Bone marrow (tissue), 2 donors: ENCODE measurements at places on chromosomes 2 and 18.

- no peak for DNase-seq
Measured at GRCh38 chr2:12533337-12534005, 183.3 kb upstream of the TRIB2 start.

- DNase-seq, result no peak
Measured at GRCh38 chr2:179550214-179550613, 285.6 kb upstream of the SESTD1 start.

GRCh38 chr2:49687918-49688317, 533.6 kb upstream of the FSHR start:
- no peak for DNase-seq

DNA sequence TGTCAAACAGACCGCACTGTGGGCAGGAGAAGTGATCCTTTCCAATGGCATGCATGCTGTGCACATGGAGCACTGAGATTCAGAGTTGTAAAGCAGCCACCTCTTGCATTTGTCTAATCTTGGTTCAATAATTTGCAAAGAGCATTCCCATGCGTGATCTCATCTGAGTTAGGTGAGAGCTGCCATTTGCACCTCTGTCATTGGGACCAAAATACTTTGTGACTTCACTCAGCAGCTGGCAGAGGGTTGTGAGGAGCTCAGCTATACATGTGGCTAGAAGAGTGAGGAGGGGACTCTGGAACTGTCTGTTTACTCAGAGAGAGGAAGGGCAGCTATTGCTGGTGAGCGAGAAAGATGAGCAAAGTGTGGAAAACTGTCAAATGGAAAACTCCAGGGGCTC, 265.1 kb upstream of the TNP1 start:
- no peak for DNase-seq

DNA sequence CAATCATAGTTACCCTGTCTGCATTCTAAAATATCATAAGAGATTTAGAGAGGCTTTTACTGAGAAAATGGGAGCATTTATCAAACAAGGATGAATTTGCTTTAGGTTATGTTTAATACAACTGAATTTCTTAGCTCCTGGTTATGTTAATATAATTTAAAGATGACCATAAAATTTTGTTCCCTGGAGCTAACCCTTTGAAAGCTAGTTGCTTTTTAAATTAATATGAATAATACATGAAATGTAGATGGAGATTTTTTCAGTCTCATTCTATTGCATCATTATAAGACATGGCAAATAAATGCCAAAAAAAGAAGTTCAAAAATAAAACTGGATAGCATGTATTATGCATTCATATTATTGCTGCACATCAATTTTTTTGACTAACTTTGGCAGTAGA, 344.1 kb upstream of the NXPH2 start:
- DNase-seq, result no peak

DNA sequence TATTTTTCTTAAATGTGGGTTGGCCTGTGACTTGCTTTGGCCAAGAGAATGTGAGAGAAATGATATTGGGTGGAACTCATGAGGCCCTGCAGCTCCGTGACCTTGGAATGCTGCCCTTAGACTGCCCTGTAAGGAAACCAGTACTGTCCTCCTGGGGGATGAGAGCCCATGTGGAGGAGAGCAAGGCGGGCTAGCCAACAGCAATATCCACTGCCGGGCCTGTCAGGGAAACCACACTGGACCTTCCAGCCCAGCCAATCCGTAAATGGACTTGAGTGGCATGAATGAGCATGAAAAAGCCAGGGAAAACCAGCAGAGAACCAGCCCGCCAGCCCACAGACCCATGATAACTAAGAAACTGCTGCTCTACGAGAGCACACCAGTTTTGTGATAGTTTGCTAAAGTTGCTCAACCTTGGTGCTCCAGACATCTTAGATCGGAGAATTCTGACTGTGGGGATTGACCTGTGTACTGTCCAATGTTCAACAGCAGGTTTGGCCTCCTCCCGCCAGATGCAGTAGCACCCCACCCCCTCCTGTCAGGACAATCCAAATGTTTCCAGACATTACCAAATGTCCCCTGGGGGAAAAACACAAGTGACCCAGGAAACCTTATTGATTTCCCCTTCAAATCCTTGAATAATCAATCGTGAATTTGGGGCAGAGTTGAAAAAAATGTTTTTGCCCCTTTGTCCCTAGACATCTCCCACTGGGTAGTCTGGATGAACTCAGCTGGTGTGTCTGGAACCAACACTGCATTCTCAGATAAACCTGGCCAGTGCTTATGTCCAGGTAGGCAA, 27.2 kb downstream of the ALPK2 start:
- DNase-seq, result no peak

- no peak for DNase-seq
Measured at GRCh38 chr2:216745453-216745852, 50.1 kb upstream of the IGFBP5 start.

DNA sequence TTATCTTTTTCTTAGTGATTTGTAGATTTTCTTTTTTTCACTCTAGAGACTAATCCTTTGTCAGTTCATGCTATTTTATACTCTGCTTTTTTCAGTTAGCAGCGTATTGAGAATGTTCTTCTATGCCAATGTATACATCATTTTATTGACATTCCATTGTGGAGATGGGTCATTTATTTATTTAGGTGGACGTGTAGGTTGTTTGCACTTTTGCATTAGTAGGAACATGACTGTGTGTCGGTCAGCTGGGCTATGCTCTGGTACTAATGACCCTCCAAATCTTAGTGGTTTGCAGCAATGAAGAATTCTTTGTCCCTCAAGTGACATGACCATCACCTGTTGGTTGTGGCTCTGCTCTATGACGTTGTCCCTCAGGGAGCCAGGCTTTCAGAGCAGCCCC, 33.6 kb downstream of the HPCAL1 start:
- DNase-seq, result no peak

GRCh38 chr18:50315100-50315871, 27.8 kb upstream of the CXXC1 start:
- no peak for DNase-seq

DNA sequence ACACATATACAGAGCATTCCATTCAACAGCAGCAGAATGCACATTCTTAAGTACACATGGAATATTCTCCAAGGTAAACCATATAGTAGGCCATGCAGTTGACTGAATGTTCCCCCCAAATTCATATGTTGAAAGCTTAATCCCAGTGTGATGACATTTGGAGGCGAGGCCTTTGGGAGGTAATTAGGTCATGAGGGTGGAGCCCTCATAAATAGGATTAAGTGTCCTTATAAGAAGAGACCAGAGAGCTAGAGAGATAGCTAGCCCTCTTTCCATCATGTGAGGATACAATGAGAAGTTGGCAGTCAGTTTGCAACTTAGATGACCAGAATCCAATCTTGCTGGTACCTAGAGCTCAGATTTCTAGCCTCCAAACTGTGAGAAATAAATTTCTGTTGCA, 27.6 kb downstream of the TMEM185B start:
- no peak for DNase-seq

- no peak for DNase-seq
Measured at GRCh38 chr2:86520153-86520552, 43.1 kb downstream of the CHMP3 start.

- DNase-seq, result no peak
Measured at GRCh38 chr2:168032091-168032490, 215.3 kb downstream of the STK39 start.

DNA sequence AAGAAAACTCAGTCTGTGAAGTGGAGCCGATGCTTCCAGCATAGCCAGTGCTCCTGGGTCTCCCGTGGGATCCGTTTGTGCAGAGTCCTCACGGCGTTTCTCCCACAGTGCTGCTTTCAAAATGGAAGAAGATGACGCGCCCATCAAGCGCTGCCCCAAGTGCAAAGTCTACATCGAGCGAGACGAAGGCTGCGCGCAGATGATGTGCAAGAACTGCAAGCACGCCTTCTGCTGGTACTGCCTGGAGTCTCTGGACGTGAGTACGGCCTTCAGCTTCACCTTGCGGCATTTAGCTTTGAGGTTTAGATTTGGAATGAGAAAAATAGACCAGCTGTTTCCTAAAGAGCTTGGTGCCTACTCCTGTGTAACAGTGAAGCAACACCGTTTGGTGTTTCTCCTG, 107.0 kb downstream of the RNF144A start:
- no peak for DNase-seq

DNA sequence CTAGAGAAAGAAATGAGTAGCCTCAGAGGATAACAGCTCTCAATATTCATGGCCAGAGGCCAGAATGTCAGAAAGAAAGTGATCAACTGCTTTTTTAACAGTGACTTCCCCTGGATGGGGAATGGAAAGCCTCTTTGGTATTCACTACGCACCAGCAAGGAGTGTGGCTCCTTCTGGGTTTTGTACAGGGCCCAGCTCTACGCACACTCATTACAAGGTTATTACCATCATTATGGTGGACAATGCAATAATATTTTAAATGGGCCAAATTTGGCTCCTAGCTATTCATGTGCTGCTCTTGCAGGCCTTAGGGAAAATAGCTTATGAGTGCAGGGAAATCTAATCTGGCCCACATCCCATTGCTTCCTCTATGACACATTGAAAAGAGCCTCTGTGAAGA, 1149.5 kb upstream of the FANCL start:
- DNase-seq, result no peak

DNA sequence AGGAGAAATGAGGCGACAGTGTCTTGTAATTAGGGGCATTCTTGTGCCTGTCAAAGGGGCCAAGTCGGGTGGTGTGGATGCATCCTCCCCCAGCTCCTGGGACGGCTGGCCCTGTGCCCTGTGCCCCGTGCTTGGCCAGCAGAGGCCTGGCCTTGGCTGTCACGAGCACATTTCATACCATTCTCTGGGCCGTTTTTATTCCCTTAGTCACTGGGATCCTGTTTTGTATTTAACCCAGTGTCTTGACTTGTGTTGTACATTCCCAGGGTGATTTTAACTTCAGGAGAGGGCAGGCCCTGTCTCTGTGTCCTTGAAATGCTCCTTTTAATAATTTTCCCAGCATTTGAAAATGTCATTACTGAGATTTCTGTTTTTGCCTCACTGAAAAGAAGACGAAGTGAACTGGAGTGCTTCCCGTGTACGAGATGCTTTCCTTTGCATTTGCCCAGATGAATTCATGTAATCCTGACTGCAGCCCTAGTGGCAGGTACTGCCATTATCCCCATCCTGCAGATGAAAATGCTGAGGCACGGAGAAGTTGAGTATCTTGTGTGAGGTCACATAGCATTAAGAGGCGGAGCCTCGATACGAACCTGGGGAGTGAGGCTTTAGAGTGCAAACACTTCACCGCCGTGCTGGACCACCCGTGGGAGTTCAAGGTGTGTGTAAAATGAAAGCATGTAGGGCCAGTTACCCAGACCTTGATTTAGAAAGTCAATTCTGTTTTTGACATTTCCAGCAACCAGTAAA, 57.0 kb downstream of the SH3RF3 start:
- DNase-seq, result no peak

- no peak for DNase-seq
Measured at GRCh38 chr2:225196579-225196978, 154.3 kb upstream of the DOCK10 start.

DNA sequence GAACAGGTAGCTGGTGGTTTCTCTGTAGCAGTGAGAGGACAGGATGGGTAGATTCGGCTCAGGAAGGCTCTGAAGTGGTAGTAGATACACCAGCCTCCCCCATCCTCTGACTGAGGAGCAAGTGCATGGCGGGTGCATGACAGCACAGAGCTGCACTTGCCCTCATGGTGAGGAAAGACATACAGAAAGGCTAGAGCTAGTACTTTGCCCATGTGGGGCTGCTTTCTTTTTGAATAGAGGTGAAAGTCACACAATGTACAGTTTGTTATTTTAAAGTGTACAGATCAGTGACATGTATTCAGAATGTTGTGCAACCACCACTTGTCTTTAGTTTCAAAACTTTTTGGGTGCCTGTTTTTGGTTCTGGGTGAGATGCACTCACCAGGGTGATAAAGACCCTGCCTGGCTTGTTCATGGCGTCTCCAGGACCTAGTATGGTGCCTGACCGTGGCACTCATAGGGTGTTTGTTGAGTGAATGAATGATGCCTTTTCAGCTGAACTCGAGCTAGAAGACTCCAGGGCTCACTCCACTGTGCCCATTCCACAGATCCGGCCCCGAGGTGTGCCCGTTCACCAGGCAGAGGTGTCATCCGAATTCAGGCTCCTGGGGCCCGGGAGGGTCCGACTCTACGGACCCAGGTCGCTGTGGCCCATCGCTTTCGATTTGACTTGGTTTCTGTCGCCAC, 421 bp upstream of the VAMP5 start:
- no peak for DNase-seq

DNA sequence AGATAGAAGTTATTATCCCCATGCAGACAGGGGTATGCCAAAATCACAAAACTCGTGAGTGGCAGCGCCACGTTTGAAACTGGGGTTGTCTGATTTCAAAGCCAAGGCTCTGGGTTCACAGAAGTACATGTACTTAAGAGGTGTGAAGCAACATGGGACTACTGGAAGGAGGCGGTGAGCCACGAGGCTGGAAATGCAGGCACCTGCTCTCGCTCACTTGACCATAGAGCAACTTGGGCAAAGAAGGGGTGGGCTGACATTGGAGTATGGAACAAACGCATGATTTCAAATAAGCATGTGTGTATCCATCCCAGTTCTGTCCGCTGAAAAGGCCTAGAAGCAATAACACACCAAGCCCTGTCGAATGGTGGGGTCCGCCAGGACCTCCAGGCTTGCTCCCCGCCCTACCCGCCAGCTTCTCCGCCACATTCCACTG, 593 bp upstream of the ACTR2 start:
- no peak for DNase-seq

DNA sequence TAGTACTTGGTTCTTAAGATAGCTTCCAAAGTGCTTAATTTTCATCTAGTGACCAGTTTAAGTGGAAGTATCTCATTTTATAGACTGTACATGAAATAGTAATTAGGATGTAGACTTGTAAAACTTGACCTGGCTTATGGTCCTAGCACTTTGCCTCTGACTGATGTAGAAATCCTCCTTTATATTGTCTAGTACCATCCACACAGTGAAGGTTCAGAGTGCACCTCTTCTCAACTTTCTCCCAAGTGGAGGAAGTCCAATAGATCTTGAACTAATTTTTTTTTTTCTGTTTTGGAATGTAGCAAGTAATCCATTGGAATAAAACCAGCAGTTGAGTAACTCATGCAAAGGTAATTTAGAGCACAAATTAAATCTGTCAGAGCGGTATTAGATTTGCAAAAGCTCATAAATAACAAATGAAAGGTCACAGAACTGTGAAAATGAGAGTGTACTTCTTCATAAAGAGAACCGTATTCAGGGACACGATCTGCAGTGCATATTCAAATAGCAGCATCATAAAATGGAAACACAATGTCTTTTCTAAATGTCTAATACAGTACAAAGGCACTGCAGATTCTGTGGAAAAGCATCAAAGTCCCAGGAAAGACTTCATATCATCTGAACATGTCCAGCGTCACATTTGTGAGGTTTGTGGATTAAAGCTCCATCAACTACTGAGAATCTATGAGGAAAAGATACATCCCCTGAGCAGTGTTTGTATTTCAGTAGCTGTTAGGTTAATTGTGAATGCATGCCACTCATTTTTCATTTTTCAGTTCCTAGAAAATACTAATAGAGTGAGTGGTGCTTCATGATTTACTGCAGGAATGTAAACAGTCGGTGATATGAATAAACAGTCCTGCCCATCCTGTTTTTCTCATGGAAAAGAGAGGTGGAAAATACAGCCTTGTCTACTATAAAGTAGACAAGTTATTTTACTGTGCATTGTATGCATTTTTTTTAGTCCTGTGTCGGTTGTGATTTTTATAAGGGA, 100.7 kb downstream of the LYPD6 start:
- DNase-seq, result no peak
